ENCODE measurements at places on chromosomes 3 and 15.

DNA sequence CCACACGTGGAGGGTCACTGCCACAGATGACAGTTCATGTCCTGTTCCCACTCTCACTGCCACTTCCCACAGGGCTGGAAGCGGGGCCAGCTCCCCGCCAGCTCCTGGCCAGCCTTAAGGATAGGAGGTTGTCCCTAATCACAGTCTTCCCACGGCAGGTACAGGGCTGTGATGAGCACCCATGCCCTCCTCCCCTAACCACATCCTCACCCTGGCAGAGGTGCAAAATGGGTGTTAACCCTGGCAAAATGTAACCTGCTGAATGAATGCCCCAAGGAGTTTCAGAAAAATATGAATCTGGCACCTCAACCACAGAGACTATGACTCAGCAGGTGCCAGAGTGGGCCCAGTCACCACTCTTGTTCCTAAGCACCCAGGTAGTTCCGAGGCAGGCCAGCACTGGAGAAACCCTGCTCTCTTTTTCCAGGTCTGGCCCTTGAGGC, 185.1 kb upstream of the TPM1 start:
- no peak for DNase-seq

DNA sequence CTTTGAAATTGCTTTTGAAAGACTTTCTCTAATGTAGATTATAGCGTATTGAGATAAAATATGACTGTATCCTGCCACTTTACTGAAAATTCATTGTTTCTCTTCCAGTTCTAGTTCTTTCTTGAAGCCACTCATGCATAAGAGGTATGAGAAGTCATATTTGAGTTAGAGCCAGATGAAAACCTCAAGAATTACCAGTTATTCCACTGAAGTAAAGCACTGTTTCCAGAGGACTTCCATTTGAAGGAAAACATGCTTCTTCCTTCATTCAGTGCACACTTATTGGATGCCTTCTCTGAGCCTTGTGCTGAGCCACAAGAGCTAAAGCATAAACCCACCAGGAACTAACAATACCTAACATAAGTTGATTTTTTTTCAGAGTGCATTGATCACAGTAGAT, 513.4 kb downstream of the ZNF385D start:
- no peak for DNase-seq

- no peak for DNase-seq
Observed at GRCh38 chr3:127234778-127235177, 41.8 kb downstream of the PRR23E start.

- DNase-seq = no peak
Observed at GRCh38 chr15:39052323-39052705, 487.7 kb upstream of the RASGRP1 start.

DNA sequence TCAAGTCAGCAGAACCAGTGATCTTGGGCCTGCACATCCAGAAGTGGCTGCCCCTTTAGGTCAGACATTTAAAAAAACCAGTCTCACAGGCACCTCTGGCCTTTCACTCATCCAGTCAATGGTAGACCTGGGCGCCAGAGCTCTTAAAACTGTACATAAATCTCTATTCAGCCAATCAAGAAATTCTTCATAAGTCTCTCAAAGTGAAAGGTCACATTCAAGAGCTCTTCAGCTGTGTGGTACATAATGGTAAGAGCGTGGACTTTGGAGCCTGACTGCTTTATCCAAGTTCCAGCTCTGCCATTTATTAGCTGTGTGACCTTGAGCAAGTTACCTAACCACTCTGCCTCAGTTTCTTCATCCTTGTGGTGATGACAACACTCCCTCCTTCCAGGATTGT, 22.3 kb upstream of the MORF4L1 start:
- DNase-seq = no peak

GRCh38 chr3:149655826-149656574, 1.8 kb downstream of the WWTR1 start:
- DNase-seq = no peak

DNA sequence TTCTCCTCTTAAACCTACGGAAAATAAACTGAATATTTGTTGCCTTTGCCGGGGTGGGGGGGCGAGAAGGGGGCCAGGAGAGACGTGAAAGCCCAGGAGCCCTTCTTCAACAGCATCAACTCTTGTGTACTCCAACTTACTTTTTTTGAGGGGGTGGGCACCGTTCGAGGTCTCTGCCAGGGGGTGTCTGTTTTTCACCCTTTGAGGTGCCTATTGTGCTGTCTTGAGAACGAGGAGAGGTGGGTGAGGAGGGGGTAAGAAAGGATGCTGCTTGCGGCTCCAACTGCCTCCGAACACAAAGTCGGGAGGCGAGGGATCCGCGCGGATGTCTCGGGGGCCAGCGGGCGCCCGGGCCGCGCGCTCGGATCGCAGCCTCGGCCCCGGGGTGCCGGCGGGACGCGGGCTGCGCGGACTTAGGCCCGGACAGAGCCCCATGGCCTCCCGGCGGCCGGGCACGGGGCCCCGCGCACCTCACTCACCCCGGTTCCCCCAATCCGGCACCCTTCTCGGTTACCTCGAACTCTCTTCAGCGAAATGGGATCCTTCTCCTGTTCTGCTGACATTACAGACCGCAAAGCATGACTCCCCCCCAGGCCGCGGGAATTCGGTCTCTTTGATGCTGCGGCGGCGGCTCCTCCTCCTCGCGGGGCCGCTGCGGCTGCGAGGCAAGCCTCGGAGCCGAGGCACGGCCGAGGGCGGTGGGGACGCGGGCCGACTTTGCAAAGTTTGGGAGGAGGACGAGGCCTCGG, 650 bp downstream of the PYGO1 start:
- DNase-seq = no peak

DNA sequence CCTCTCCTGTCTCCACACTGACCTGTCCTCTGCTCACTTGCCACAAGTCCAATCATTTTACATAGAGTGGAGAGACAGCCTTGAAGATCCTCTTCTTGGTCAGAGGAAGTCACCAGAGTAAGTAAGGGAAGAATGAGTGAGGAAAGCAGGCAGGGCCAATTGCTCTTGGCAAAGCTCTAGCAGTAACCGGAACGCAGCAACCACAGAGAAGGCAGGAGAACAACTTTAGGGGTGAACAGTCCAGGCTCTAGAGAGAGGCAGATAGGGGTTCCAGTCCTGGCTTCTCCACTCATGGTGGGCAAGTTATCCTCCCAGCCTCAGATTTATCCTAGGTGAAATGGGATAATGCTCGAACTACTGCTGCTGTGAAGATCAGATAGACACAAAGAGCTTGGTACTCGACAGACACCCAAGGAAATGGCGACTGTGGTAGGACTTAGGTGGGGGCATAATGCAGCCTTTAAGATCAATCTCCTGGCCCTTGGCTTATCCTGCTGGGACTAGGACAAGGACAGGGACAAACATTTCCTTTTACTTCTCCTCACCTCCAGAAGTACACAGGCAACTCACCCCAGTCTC, 1.2 kb upstream of the ADAMTSL3 start:
- DNase-seq = no peak
